LoVo (cell line): ENCODE measurements at places on chromosomes 13 and 19.

DNA sequence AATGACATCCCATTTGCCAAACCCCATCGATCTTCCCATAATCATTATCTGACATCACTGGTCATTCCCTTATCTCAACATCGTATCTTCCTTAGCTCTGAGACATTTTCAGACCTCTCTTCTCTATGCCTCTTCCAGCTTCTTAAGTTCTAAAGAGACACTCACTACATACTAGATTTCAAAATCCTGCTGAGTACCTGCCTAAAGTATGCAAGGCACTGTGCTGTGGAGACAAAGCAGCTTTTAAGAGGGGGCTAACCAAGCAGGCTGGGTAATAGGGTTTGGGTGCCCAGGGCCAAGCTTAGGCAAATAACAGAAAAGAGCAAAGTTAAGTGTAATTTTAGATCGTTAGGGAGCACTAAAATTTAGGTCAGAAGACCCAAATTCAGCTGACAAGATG lies 3.4 kb upstream of the POMP start:
- DNase-seq: no peak

- DNase-seq: no peak
Observed at GRCh38 chr13:28267497-28267896, 129.2 kb downstream of the PAN3 start.

- DNase-seq: no peak
Observed at GRCh38 chr13:114005206-114005724, 31.4 kb upstream of the C13orf46 start.

DNA sequence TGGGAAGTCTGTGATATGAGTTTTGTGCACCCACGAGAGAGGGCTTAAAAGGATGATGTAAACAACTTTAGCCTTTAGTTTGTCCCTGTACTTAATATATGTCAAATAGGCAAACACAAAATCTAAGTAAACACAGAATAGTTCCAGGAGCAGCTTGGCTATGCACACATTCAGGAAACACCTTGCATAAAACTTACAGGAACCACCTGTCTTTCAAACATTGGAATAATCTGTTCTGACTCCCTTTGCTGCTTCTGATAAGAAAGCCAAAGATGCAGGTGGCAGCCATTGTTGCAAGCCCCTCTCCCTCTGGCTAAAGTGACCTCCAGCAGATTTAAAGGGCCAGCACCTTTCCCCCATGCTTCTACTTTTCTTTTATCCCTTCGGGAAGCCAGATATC lies 4.7 kb downstream of the EEF1AKMT1 start:
- DNase-seq: no peak

- DNase-seq: no peak
Observed at GRCh38 chr13:28373810-28374209, 121.1 kb downstream of the FLT1 start.

GRCh38 chr19:1858412-1859081 lies 4.8 kb downstream of the KLF16 start:
- no peak for DNase-seq

DNA sequence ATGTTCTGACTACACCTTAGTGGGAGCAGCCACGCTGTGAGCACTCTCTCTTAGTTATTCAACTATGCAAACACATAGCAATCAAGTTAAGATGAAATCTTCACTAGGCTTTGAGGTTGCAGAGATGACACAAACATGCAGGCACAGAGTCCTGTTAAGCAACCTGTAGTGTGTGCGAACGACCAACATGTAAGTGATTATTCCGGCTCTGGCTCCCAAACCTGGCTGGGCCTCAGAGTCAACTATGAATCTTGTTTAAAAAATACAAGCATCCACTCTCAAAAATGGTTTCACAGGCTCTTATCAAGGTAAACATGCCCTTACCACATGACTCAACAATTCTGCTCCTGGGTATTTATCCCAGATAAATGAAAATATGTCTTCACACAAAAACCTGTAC lies 91.4 kb downstream of the IRS2 start:
- DNase-seq: no peak

- DNase-seq: no peak
Observed at GRCh38 chr13:51737609-51738008, 66.4 kb downstream of the DHRS12 start.

- DNase-seq: no peak
Observed at GRCh38 chr13:98203646-98204326, 26.7 kb upstream of the RNF113B start.

- no peak for DNase-seq
Observed at GRCh38 chr19:5420953-5421352, 34.3 kb upstream of the ZNRF4 start.

DNA sequence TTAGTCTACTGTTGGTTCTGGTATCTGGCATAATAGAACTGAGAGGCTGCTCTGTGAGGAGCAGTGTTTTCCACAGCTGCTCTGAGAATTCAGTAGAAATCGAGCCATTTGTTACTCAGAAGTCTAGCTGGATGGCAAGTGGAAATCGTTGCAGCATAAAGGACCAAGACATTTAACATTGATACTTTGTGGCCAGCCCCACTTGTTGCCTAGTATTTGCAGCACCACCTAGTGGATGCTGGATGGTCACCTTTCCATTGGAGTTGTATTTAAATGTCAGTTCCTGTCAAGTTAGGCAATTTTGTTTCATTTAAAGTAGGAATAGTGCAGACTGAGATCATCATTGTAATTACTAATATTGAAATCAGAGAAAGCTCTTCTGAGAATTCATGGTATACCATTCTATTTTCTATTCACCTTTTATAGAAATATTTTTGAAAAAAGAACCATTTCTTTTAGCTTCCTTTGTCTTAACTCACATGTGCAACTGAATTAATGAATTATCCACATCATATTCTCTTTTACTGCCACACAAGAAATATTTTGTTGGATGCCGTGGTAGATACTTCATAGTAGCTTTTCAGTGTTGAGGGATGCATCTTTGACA lies 64.6 kb downstream of the PDS5B start:
- DNase-seq: peak; percentile 33

GRCh38 chr19:10408511-10409283 lies 5.4 kb upstream of the CDC37 start:
- DNase-seq: no peak

DNA sequence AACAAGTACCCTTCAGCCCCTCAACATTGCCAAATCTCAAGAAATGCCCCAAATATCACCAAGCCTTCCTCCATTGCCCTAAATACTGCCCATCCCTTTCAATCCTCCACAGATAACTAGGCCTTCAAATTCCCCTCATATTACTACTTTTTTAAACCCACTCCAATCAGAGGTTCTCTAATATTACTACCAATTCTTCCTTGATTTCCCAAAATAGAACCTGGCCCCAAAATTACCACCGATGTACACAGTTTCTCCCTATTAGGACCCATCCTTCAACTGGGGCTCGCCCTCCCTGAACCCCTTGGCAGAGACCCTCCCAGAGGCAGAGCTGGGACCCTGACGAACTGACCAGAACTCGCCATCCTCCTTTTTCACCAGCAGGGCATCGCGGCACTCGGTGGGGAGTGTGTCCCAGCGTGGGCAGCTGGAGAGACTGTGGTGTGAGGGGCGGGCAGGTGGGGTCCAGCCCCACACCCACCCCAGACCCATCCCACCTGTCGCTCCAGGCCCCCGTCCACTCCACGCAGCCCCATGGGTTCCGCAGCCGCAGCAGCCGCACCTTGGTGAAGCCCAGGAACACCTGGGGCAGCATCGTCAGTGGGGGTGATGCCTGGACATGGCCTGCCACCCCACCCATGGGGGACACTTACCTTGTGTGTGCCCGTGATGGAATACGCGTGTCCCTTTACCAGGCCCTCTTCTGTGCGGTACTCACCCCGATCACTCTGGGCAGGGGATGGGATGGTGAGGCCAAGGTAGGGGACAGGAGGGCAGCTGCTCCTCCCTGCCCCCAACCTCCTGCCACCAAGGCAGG lies 6.1 kb downstream of the CAPN12 start:
- no peak for DNase-seq

DNA sequence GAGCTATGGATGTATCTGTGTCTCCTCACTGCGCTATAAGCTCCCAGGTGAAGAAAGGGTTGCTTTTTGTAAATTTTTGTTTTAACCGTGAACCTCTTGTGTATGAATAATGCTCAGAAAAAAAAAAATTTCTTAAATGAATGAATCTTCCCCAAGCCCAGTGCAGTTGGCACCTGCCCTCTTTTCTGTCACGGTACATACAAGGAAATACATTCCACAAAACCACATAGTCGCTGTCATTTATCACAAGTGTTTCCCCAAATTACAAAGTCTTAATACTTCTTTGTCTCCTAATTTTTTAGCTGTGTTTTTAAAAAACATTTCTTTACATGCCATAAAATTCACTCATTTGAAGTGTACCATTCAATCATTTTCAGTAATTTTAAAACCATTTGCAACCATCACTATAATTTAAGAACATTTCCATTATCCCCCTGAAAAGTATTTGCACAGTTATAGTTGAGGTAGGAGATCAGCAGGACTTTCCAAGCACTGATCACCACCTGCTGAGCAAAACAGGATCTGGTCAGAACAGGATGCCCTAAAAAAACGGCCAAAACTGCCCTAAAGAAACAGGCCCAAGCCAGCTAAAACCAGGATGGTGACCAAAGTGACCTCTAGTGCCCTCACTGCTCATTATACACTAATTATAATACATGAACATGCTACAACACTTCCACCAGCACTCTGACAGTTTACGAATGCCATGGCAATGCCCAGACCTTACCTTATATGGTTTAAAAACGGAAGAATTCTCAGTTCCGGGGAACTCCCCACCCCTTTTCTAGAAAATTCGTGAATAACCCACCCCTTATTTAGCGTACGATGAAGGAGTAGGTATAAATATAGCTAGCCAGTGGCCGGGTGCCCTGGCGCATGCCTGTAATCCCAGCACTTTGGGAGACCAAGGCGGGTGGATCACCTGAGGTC lies 1.3 kb upstream of the TEX30 start:
- DNase-seq: no peak

- DNase-seq: no peak
Observed at GRCh38 chr13:22095794-22096193, 424.9 kb downstream of the FGF9 start.

DNA sequence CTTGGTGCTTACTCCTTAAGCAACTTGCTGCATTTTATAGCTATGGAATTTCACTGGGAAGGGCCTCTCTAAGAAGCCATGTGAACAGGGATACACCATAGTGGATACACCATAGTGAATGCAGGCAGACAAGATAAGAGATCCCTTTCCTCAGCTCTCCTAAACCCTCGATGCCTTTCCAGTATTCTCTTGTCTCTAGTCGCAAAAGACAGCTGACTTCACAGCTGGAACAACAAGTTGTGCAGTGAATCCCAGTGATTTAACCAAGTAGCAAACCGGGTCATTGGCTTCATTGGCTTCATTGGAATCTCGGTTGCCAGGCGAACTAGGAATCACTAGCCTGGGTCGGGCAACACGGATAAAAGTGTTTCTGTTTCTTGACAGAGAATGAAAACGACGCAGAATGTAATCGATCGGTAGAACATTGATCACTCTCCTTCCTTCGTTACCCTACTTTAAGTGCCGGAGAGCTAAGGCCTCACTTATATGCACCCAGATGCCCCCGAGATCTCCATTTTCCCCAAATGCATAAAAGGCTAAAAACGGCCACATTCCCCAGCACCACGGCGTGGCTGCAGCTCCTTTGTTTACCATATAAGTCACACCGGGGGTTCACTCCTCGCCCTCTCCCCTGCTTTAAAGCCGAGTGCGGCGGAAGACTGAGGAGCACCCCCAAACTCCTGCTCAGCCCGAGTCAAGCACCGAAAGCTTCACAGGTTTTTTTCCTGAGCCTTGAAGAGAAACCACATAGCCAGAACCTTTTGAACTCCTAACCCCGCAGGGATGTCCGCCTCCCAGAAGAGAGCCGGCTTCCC lies 674 bp downstream of the TRPC4 start:
- DNase-seq: no peak

- no peak for DNase-seq
Observed at GRCh38 chr13:42814868-42815267, 33.5 kb downstream of the FAM216B start.
